ENCODE measurements at places on chromosomes 12 and 14.

DNA sequence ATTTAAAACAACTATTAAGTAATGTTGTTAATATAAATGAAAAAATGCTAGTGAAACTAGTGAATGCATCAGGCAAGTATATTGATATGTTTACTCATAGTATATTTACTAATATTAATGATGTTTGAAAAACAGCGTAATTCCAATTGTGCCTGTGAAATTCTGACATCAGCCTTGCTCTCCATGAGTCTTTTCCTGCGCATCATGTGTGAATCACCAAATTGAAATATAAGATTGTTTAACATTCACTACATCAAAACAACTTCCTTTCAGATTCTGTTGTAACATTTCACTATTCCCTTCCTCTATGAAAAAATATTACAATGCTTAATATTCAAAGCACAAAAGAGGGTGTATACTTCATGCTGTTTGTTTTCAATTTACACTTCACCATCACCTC lies 1995.9 kb upstream of the SEL1L start:
- DNase-seq = no peak

DNA sequence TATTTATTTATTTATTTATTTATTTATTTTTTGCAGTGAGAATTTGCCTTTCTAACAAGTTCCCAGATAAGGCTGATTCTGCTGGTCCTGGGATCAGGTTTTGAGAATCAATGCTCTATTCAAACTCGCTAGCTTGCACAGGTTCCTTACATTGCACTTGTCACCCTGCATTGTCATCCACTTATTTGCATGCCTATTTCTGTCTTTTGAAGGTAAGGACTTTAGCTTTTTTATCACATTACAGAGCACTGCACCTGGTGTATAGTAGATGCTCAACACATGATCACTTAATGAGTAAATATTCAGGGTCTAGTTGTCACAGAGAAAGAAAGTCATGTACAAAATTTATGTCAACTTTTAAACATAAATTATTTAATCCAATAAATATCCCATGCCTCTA lies 219.7 kb upstream of the BTG1 start:
- DNase-seq = no peak

DNA sequence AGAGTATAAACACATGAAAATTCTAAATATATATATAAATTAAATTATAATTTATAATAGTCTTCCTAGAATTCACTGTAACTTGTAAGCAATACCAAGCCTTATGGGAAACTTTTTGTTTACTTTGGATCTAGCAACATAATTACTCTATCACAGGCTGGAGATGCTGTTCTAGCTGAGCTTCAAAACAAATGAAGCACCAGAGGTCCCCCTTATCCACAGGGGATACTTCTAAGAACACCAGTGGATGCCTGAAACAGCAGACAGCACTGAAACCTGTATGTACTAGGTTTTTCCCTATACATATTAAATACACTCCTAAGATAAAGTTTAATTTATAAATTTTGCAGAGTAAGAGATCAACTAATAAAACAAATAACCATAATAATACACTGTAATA lies 96.6 kb downstream of the CDK17 start:
- DNase-seq = no peak

DNA sequence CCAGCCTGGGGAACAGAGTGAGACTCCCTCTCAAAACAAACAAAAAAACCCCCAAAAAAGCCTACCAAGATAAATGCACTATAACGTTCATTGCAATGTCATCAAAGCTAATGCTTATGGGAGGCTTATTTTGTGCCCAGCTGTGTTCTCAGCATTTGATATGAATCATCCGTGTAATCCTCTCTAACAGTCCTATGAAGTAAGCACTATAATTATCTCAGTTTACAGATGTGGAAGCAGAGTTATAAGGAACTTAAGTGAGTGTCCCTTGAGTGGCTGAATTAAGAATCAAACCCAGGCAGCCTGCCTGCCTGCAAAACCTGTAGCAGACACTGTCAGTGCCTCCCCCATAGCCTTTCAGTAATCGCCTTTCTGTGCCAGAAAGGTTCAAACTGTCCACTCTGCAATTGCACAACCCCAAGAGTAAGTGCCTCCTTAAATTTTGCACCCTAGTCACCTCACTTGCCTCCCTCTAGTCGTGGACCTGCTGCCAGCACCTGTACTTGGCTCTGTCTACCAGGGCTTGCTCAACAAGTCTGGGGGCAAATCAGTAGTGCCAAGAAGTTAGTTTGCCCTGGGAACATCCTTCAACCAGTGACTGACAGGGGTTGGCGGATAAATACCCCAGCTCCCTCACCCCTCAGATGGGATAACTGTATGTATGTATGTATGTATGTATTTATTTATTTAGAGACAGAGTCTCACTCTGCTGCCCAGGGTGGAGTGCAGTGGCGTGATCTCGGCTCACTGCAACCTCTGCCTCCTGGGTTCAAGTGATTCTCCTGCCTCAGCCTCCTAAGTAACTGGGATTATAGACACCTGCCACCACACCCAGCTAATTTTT lies 23.8 kb upstream of the PPP1CC start:
- DNase-seq = no peak

DNA sequence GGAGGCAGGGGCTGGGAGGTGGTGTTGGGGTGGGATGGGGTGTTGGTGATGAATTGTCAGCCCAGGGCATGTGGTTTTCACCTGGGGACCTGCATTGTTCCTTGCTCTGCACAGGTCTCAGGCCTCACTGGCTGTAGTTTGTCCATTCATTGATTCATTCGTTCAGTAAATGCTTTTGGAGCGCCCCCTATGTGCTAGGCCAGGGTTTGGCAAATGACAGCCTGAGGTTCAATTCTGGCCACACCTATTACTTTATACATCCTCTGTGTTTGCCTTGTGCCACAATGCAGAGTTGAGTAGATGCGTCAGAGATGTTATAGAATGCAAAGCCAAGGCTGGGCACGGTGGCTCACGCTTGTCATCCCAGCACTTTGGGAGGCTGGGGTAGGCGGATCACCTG lies 4.7 kb downstream of the ADCK1 start:
- DNase-seq = no peak

All from left ventricle myocardium inferior (tissue), 1 donor.